ENCODE measurements at places on chromosomes 2 and 18.

GRCh38 chr2:98828793-98829371, 98.0 kb upstream of the MGAT4A start:
- no peak for DNase-seq

DNA sequence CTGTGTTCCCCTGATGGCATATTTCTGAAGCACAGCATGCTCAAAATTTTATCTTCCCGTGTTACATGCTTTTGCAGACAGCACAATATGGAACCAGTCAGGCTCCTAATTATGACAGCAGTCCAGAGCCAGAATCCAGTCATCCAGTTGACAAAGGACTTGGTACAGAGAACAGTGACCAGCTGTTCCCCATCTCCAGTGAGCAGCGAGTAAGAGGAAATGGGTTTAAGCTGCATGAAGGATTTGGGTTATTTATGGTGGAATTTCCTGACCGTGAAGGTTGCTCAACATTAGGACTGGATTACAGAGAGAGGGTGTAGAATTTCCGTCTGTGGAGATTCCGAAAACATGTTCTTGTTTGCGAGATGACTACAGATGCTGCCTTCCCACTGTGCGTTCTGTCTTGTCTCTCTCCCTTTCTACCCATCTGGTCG, 24.4 kb downstream of the SGPP2 start:
- DNase-seq, result peak; percentile 91

- DNase-seq, result no peak
Measured at GRCh38 chr2:36572719-36573059, 25.3 kb downstream of the FEZ2 start.

GRCh38 chr2:228658998-228659397, 477.5 kb upstream of the SPHKAP start:
- no peak for DNase-seq

- DNase-seq, result no peak
Measured at GRCh38 chr2:108384662-108385393, 7.1 kb downstream of the SULT1C4 start.

DNA sequence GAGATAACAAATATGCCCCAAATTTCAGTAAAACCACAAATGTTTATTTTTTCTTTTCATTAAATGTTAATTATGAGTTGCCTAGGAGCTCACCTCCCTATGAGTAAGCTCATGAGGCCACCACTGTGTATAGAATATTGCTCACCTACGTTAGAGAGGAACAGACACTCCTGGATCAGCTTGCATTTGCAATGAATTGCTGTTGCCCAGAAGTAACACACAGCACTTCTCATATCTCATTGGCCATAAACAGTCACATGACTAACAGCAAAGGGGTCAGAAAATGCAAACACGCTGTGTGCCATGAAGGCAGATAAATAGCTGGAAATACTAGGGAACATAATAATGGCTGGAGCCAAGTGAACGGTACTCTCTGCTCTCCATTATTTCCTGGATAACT, 89.0 kb upstream of the GALNT5 start:
- DNase-seq, result no peak

- no peak for DNase-seq
Measured at GRCh38 chr2:142670362-142670761, 207.1 kb upstream of the KYNU start.

- no peak for DNase-seq
Measured at GRCh38 chr2:190343089-190343535, 277 bp upstream of the INPP1 start.

DNA sequence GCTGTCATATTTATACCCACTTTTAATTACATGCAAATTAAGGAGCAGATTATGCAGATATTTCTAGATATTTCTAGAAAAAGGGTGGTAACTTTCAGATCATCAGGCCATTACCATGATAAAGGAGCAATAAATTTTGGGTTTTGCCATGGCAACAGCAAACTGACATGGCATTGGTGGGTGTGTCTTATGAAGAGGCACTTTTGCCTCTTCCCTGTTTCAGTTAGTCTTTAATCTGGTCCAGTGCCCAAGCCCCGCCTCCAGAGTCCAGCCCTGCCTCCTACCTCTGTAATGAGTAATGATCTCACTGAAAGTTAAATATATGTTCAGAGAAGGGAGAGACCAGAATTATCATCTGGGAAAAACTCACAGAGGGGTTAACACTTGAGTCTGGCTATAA, 124.8 kb downstream of the SCG2 start:
- no peak for DNase-seq

DNA sequence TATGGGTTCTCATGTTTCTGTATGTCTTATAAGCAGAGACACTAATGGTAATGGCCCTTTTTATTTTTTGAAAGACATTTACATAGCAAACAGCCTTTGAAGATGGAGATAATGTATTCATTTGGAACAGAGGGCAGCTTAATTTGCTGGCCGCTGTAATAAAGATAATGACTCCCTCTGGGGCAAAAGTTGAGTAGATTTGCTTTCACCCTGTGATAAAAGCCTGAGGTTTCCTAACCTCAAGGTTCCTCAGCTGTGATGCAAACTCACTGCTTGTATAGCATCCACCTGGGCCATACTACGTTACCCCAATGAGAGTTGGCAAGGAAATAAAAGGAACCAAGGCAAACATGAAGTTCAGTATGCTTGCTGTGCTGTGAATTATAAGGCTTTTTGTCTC, 54.8 kb downstream of the TEX51 start:
- DNase-seq, result no peak

GRCh38 chr2:217746808-217747207, 256.0 kb downstream of the TNS1 start:
- DNase-seq, result no peak
